ENCODE measurements at places on chromosomes 12 and 14.

DNA sequence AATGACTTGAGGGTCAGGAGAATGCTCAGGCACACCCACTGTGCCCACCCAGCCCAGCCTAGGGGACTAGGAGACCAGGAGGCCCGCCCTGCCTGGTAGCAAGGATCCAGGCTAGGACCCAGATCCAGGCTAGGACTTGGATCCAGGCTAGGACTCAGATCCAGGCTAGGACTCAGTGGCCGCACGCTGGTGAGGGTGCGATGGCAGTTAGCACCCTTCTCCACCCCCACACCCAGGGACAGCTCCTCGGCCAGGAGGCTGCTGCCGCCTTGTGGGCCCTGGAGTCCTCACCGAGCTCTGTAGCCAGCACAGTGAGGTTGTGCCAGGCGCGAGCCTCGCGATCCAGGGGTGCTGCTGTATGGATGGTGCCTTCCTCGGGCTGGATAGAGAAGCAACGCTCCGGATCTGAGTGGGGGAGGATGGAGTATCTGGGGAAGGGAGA, 5.1 kb downstream of the CDH24 start:
- ATAC-seq = no peak

- ATAC-seq = peak; percentile 52
Observed at GRCh38 chr12:4824380-4824779, 85.3 kb upstream of the KCNA1 start.

- no peak for ATAC-seq
Observed at GRCh38 chr12:69437073-69437472, 33.1 kb upstream of the FRS2 start.

GRCh38 chr12:91662021-91662420, 479.4 kb upstream of the DCN start:
- no peak for ATAC-seq

- no peak for ATAC-seq
Observed at GRCh38 chr14:97138801-97139200, 341.6 kb downstream of the VRK1 start.

- no peak for ATAC-seq
Observed at GRCh38 chr12:32895688-32896431, 717 bp downstream of the PKP2 start.

- ATAC-seq = peak; percentile 78
Observed at GRCh38 chr12:46524778-46525177, 152.2 kb upstream of the SLC38A2 start.

DNA sequence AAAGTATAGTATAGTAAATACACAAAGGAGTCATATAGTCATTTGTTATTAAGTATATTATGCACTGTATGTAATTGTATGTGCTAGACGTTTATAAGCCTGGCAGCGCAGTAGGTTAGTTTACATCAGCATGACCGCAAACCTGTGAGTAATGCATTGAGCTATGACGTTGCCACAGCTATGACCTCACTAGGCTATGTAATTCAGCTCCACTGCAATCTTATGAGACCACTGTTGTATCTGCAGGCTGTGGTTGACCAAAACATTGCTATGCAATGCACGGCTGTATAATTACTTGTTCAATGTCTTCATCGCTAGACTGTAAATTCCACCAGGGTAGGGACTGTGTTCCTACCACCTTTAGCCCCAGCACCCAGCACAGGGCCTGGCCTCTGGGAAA, 53.2 kb upstream of the VASH1 start:
- ATAC-seq = no peak

DNA sequence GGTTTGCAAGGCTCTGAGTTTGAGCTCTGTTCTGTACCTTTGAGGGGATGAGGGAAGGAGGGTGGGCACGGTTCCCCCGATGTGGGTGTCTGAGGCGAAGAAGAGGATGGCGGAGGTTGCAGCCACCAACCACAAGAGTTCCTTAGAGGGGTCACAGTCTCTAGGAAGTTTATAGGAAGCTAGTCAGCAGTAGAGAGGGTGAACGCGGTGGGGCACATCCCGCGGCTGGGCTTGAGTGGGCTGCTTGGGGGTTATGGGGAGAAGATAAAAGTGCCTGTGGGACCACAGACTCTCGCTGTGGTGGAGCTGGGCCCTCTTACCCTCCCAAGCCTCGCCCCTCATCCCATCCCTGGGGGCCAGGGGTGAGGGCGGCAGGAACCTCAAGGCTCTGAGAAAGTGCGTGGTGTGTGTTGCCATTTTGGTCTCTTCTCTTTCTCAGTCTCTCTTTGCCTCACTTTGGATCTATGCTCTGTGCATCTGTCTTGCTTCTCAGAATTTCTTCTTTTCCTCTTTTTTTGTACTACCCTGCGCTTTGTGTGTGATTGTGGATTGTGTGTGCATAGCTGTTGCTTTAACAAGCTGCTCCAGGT, 2.7 kb downstream of the CD4 start:
- ATAC-seq = no peak

GRCh38 chr12:62264706-62265105, 4.5 kb downstream of the USP15 start:
- no peak for ATAC-seq

DNA sequence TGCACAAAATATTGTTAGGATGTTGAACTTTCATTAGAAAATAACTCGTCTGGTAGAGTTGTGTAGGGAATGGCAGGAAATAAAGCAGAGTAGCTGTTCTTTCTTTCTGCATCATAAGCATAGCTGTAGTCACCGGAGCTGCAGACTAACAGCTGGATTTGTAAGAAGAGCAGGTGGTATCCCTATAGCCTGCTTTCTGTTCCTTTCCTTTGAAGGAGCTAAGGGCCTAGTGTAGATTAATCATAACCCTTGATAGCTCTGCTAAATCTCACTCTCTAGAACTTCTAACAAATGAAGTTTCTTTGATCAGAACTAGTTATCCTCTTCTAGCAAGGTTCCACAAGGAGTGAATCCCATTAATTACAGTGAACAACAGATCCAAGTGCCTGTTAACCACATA, 3.5 kb downstream of the LMO3 start:
- ATAC-seq = no peak

- ATAC-seq = peak; percentile 60
Observed at GRCh38 chr12:87270919-87271318, 758.3 kb downstream of the C12orf50 start.

- no peak for ATAC-seq
Observed at GRCh38 chr14:79740066-79740601, 471.2 kb downstream of the DIO2 start.

DNA sequence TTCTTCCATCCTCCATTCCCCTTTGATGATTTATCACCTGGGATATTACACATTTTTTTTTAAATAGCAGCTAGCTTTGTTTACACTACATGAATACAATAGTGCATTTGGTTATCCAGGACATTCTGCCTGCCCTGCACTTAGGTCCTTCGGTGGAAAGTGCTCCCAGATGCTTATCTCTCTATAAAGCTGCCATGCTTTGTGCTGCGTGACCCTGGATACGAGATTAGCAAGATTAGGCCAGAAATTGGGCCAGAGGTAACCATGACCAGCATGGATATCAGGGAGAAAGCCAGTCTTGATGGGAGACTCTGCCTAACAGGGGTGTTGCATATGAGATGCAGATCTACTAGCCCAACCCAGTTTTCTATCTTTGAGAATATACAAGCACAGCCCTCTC, 12.1 kb upstream of the KRT83 start:
- no peak for ATAC-seq

- no peak for ATAC-seq
Observed at GRCh38 chr12:105113094-105113493, 5.6 kb downstream of the WASHC4 start.

GRCh38 chr12:94282675-94283074, 134.3 kb downstream of the PLXNC1 start:
- ATAC-seq = no peak

- ATAC-seq = no peak
Observed at GRCh38 chr14:103516426-103517173, 6.0 kb downstream of the CKB start.

DNA sequence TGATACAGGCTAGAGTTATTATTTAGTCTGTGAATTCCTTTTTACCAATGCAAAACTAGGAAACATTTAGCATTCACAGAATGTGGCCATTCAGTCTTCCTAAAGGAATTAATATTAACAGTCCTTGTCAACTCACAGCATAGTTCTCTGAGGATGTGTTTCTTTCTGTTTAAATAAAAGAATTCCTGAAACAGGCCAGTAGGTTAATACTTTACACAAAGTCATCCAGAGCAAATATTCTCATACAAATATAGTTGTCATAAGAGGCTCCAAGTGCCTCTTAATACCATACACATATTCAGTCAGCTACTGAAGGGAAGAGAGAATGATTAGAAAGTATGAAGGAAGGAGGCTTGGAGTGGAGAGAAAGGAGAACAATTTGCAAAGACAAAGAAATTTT, 120.1 kb downstream of the LMNTD1 start:
- peak; percentile 39 for ATAC-seq

- peak; percentile 92 for ATAC-seq
Observed at GRCh38 chr12:46933947-46934346, 108.2 kb upstream of the SLC38A4 start.

DNA sequence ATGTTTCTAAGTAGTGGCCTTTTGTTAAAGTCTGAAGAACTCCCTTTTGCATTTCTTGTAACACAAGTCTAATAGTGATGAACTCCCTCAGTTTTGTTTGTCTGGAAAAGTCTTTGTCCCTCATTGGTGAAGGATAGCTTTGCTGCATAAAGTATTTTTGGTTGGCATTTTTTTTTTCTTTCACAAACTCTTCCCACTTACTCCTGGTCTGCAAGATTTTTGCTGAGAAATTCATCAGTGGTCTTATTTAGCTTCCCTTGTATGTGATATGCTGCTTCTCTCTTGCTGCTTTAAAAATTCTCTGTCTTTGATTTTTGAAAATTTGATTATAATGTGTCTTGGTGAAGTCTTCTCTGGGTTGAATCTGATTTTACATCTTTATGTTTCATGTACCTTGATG, 22.7 kb downstream of the TRMT5 start:
- no peak for ATAC-seq

- no peak for ATAC-seq
Observed at GRCh38 chr12:67752226-67752732, 103.7 kb downstream of the DYRK2 start.

- ATAC-seq = no peak
Observed at GRCh38 chr12:11978726-11979384, 91.9 kb upstream of the BCL2L14 start.

DNA sequence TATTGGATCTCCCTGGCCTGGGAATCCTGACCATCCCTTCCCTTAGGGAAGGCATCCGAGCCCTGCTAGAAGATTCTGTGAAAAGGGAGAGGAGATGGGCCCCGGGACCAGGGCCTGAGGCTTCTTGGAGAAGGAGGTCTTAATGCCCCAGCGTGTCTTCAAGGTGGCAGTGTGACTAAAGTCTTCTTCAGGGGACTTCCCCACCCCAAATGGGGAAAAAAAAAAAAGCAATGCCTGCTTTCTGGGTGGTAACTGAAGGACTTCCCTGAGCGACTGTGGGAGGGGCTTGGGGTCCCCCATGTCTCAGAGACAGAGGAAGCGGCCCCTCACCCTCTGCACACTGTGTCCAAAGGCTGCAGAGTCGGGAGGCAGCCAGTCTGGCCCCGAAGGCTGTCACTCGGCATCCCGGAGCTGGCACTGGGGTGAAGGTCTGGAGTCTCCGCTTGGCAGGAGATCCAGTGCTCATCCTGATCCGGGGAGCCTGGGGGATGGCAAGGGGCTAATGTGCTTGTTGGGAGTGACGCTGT, 7.8 kb upstream of the PGF start:
- ATAC-seq = peak; percentile 32

GRCh38 chr12:110270125-110270962, 10.7 kb upstream of the ATP2A2 start:
- peak; percentile 74 for ATAC-seq

DNA sequence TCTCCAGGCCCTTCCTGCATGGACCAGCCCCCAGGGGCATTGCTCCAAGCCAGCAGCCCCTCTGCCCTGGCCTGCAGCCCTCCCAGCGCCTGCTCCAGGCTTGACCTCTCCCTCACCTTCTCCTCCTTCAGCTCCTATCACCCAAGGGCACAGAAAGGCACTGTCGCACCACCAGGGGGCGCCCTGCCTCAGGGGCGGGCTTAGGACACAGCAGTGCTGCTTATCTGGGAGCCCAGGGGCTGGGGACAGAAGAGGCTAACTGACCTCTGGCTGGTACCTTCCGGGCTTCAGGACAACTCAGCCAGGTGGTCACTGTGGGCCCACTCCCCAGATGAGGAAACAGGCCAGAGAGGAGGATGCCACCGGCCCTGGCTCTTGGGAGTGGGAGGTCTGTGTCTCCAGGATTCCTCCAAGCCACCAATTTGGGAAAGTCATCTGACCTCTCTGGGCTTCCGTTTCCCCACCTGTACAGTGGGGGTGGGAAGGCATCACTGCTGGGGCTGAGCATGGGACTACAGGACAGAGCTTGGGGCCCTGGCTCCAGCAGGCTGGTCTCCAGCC, 25.3 kb upstream of the GPR132 start:
- peak; percentile 67 for ATAC-seq

DNA sequence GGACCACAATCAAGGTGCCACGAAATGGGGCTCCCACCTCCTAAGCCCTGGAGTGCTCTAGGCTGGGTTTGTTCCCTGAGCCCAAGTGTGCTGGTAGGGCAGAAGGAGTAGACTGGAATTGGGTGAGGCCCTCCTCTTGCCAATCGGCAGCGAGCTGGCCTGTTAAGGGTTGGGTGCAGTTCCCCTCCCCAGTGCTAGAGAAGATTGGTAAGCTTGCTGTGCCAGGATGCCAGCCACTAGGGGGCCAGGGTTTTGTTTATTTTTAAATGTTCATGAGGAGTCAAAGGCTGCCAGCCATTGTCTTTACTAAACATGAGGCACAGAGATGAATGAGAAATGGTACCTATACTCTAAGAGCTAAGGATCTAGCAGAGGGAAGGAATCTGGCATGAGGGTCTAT, 79.7 kb downstream of the SPTB start:
- ATAC-seq = peak; percentile 73

- ATAC-seq = no peak
Observed at GRCh38 chr14:76902591-76902990, 76.4 kb downstream of the LRRC74A start.

DNA sequence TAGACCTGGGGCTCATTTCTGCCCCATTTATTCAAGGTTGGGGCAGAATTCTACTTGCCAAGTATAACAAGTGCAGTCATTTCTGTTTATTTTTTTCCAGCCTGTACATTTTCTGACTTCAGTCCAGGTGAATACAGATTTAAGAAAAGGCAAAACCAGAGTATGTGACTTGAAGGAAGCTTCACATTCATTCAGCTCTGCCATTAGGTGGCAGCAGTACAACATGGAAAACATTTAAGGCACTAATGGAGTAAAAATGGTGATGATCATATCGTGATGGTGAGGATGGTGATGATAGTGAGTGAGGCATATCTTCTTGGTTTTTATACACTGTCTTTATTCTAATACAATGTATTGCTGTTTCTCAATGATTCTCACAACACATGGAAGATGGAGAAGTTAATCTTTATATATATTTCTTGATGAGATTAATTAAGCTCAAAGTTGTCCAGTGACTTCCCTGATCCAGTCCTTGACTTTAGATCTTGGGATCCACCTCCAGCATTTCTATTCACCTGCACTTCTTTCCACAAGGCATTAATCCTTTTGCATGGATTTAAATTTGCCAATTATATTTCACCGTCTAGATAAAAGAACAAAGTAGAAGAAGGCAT, 176.7 kb upstream of the SEL1L start:
- no peak for ATAC-seq

DNA sequence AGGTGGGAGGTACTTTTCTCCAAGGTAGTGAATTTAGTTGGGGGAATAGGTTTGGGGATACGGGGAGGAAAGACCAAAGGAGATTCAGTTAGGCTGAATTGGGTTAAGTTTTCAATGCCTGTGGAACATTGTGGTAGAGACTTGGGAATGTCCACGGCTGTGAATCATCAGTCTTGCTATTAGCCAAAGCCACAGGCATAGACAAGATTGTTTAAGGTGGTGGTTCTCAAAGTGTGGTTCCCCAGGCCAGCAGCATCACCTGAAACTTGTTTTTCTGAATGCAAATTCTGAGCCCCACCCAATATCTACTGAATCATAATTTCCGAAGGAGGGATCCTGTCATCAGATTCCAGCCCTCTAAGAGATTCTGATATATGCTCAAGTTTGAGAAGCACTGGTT, 316.2 kb downstream of the EGLN3 start:
- no peak for ATAC-seq

Measured in SK-N-SH treated with all-trans-retinoic acid at 6 μM for 48 hours (cell line).